ENCODE measurements at places on chromosomes 2 and 18.

- no peak for DNase-seq
Observed at GRCh38 chr2:235966932-235967757, 201.0 kb downstream of the GBX2 start.

DNA sequence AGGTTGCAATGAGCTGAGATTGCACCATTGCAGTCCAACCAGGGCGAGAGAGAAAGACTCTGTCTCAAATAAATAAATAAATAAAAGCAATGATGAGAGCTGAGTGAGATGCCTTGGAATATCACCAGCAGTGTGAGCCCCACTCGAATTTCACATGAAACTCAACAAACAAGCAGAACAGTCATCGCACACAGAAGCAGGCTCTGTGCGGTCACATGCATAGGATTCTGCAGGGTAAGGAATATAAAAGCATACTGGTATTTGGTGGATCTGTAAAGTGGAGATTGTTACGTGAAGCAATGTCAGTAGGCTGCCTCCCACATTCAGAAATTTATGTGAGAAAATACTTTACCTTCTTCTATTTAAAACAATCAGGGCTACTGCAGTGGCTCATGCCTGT, 18.0 kb upstream of the AP1S3 start:
- DNase-seq: no peak

- no peak for DNase-seq
Observed at GRCh38 chr18:63257453-63257852, 62.1 kb downstream of the BCL2 start.

- no peak for DNase-seq
Observed at GRCh38 chr2:30625701-30626100, 178.7 kb downstream of the LCLAT1 start.

DNA sequence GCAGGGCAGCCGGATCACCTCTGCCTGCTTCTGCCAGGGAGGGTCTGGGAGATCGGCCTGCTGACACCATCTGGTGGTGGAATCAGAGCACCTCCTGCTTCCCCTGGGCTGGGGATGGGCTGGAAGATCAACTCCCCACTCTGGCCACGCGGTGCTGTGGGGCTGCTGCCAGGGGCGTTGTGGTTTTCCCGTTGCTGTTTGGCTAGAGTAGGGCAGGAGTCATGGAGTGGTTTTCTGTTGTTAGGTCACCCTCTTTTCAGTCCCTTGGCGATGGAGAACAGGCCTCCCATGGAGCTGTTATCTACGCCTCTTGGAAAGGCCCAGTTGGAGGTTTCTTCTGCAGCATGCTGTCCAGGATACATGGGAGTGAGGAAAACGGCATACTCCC, 15.2 kb downstream of the BCL2L11 start:
- no peak for DNase-seq
